ENCODE measurements at places on chromosomes 6 and 20. TPM values are rescaled to one million over a fixed set of nuclear protein-coding genes. Genes with fewer than 3 reads are reported as not detected.

CTSA gene
- 76.8 TPM for polyA plus RNA-seq

ADGRF1 gene
- not detected for polyA plus RNA-seq

CFAP206 gene
- polyA plus RNA-seq: not detected

TRIM31 gene
- not detected for polyA plus RNA-seq

DPPA5 gene
- not detected for polyA plus RNA-seq

DNA sequence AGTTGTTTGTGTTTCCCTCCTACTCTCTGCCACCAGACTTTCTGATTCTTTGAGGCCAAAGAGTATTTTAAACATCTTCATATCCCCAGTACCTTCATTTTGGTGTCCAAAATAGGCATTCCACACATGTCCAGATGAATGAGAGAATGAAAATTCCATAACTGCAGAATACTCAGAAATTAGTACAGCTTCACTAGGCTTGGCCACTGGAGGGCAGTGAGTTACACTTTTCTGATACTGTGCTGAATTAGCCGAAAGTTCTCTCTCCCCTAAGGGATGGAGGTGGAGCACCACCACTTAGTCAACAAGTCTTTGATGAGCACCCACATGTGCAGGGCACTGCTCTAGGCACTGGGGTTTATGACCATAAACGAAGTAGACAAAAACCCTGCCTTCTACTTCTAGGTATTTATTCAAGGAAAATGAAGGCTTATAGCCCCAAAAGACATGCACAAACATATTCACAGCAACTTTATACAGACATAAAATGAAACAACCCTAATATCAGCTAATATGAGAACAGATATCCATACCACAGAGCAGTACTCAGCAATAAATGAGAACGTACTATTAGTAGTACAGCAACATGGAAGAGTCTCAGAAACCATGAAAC, 46.1 kb upstream of the TMEM217 start:
- H3K27me3 ChIP-seq: no peaks in the 10 kb centered on the region
- no peaks in the 10 kb centered on the region for H3K4me1 ChIP-seq
- no peak overlapping the region for H3K27ac ChIP-seq
- H3K36me3 ChIP-seq: peaks cover 35% of the 10 kb centered on the region
- DNase-seq: no peak

DNA sequence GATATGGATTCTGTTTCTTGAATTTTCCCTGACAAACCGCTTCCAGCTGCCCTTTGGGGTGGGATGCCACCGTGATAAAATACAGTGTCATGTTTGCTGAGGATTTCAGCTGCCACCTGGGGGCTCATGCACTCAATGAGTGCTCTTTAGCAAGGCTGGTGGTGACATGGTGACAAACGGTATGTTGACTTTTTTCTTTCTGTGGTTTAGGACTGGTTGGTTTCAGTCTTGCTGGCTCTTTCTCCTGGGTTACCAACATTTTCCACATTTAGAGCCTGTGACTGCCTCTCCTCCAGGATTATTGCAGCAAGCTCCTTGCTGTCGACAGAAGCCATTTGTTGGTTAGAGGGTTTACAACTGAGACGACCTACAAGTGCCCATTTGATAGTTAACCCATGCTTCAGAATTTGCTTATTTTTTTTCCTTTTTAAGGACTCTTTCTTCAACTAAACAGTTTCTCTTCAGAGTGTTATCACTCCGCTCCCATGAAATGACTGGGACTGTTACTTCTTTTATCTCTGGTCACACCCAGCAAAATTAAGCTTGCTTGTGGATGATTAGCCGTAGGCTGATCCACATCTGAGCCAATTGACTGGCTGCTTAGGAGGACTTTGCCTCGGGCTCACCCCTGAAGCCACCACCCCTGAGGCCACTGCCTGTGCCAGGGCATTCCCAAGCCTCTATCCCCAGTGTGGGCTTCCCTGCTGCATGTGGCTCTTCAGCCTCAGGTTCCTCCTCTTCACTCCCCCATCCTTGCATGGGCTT, 48.4 kb upstream of the CDYL start:
- peak; percentile 29 for DNase-seq
- no peaks in the 10 kb centered on the region for H3K36me3 ChIP-seq
- peak overlapping the region; percentile 83 for H3K27ac ChIP-seq
- H3K4me1 ChIP-seq: peaks cover 9% of the 10 kb centered on the region
- no peak overlapping the region for H3K4me3 ChIP-seq

DNA sequence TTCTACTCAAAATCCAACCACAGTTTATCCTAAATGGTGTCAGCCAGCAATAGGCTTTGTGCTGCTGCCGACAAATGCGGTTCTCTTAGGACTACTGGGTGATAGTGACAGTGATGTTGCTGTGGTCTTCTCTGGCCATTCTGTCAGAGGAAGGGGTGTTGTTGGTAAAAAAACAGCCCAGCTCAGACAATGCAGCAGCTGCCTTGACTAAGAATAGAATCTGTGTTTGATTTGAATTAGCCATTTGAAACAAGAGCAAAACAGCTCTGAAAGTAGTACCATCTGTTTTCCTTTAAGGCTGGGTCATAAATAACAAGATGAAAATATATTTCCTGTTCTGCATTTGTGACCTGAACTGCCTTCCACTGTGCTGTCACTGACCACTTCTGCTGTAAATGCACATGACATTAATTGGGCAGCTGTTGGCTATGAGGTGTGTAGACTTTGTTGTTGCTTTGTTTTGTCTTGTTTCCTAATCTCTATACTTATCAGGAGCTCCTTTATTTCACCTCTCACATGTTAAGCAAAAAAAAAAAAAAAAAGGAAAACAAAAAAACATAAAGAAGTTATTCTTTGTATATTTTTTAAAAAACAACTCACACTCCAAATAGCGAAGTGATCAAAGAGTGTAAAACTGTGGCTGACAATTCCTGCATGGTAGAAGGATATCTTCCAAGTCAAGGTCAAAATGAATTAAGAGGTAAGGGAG, 497.8 kb upstream of the ARID1B start:
- DNase-seq: no peak
- no peak overlapping the region for H3K27ac ChIP-seq
- H3K4me1 ChIP-seq: no peaks in the 10 kb centered on the region
- H3K27me3 ChIP-seq: peaks cover 7% of the 10 kb centered on the region

DNA sequence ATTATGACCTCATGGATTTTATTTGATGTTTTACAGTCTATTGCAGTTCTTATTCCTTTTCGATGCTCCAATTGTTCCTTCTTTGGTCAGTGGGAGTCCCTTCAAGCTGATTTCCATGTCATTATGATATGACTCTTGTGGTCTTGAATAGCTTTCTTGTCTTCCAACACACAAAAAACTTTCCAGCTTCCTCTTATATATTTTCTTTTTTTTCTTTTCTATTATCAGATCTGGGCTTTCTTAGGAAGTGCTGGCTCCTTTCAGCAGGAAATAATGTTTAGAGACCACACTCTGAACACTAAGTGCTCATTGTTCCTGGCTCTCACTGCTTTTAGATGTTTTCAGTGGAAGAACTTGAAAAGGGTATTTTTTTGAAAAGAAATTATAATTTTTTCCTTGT, 3.1 kb upstream of the SLC17A1 start:
- H3K4me1 ChIP-seq: no peaks in the 10 kb centered on the region
- H3K27me3 ChIP-seq: peaks cover 2% of the 10 kb centered on the region
- no peak for DNase-seq
- H3K36me3 ChIP-seq: no peaks in the 10 kb centered on the region
- no peak overlapping the region for H3K27ac ChIP-seq

GRCh38 chr20:18662279-18663040, 74.6 kb downstream of the DTD1 start:
- H3K4me1 ChIP-seq: no peaks in the 10 kb centered on the region
- H3K27ac ChIP-seq: no peak overlapping the region
- no peaks in the 10 kb centered on the region for H3K27me3 ChIP-seq
- no peak overlapping the region for H3K4me3 ChIP-seq
- no peak for DNase-seq

- no peaks in the 10 kb centered on the region for H3K27me3 ChIP-seq
- peaks cover 3% of the 10 kb centered on the region for H3K36me3 ChIP-seq
- no peak for DNase-seq
- no peak overlapping the region for H3K27ac ChIP-seq
- no peaks in the 10 kb centered on the region for H3K4me1 ChIP-seq
These were observed 223.7 kb downstream of the DLL1 start for GRCh38 chr6:170067181-170067641.

GRCh38 chr6:138569970-138570724, 70.9 kb upstream of the NHSL1 start:
- H3K27ac ChIP-seq: no peak overlapping the region
- H3K36me3 ChIP-seq: no peaks in the 10 kb centered on the region
- H3K4me3 ChIP-seq: no peak overlapping the region
- H3K27me3 ChIP-seq: peaks cover 2% of the 10 kb centered on the region
- no peak for DNase-seq

GRCh38 chr6:148440877-148441453, 98.3 kb downstream of the SASH1 start:
- no peak overlapping the region for H3K27ac ChIP-seq
- peaks cover 5% of the 10 kb centered on the region for H3K27me3 ChIP-seq
- no peaks in the 10 kb centered on the region for H3K36me3 ChIP-seq
- H3K4me3 ChIP-seq: no peak overlapping the region
- DNase-seq: no peak

DNA sequence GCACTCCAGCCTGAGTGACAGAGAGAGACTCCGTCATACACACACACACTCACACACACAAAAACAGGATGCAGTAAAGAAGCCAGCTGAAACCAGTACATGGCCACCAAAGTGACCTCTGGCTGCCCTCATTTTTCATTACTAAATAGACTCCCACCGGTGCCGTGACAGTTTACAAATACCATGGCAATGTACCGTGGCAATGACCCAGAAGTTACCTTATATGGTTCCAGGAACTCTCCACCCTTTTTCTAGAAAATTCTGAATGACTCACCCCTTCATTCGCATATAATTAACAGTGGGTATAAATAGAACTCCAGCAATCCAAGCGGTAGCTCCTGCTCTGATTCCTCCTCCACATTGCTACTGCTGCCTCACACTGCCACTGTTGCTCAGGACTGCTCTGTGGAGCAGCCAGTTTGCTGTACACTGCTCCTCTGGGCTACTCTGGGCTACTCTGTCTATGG, 57.7 kb downstream of the SNX5 start:
- H3K27me3 ChIP-seq: no peaks in the 10 kb centered on the region
- no peak overlapping the region for H3K27ac ChIP-seq
- no peaks in the 10 kb centered on the region for H3K36me3 ChIP-seq
- no peaks in the 10 kb centered on the region for H3K4me1 ChIP-seq

DNA sequence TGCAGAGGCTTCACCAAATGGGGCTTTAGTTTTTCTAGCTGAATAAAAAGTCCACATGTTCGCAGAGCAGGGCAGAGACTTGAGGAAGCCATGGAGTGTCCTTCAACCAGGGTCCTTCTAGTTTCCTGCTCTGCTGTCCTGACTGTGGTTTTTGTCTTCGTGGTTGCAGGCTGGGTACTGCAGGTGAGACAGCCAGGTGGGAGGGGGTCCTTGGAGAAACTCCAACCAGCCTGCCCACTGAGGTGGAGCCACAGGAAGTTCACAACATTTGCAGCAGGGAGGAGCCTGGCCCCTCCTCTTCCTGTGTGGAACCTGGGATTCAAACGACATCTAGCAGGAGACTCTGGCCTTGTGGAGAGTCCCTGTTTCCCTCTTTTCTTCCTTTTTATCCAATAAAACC, 68.8 kb upstream of the MYLIP start:
- peaks cover 11% of the 10 kb centered on the region for H3K4me1 ChIP-seq
- no peak overlapping the region for H3K27ac ChIP-seq
- peaks cover 4% of the 10 kb centered on the region for H3K36me3 ChIP-seq
- no peak for DNase-seq
- no peak overlapping the region for H3K4me3 ChIP-seq

GRCh38 chr20:50759678-50760077, 28.3 kb downstream of the PARD6B start:
- no peak for DNase-seq
- H3K4me3 ChIP-seq: no peak overlapping the region
- no peaks in the 10 kb centered on the region for H3K36me3 ChIP-seq

- H3K27ac ChIP-seq: no peak overlapping the region
- H3K4me3 ChIP-seq: no peak overlapping the region
- H3K36me3 ChIP-seq: no peaks in the 10 kb centered on the region
- DNase-seq: no peak
- H3K4me1 ChIP-seq: no peaks in the 10 kb centered on the region
These were observed 156.9 kb downstream of the BMP7 start for GRCh38 chr20:57109571-57109953.

DNA sequence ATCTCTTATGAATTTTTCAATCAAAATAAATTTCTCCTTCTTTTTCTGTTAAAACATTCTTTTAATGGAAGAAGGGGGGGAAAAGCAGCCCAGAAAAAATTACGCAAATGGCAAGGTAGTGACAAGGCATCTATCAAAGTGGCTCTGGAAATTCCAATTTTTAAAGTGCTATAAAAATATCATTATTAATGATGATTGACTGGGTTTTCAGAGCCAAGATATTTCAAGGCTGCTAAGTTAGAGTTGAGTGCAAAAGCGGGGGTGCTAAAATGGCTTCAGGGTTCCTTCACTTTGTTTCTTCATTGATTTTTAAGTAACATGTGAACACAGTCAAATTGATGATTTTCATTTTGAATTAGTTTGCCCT, 171.6 kb upstream of the CITED2 start:
- no peaks in the 10 kb centered on the region for H3K27me3 ChIP-seq
- no peak overlapping the region for H3K27ac ChIP-seq
- no peak for DNase-seq

DNA sequence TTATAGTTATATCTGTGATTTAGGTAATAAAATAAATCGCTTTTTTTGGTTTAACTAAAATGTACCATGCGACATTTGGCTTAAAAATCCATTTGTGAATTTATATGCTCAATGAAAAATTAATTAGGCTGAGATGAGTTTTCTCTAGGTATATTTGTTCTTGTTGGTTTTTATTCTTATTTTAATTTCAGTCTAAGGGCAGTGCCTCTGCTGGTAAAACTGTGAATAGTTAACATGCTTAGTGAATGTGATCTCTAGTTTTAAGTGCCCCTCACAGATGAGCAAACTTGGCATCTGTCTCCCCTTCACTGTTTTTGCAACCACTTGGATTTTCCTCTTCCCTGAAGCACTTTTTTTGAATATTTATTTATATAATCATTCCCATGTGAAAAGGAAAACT, 822.7 kb downstream of the GRIK2 start:
- no peak overlapping the region for H3K27ac ChIP-seq
- H3K36me3 ChIP-seq: no peaks in the 10 kb centered on the region
- DNase-seq: no peak
- H3K27me3 ChIP-seq: no peaks in the 10 kb centered on the region
- H3K4me3 ChIP-seq: no peak overlapping the region

- no peaks in the 10 kb centered on the region for H3K27me3 ChIP-seq
- H3K4me1 ChIP-seq: peaks cover 11% of the 10 kb centered on the region
- H3K27ac ChIP-seq: no peak overlapping the region
- H3K36me3 ChIP-seq: peaks cover 4% of the 10 kb centered on the region
- DNase-seq: no peak
These were observed 419.1 kb downstream of the CDC5L start for GRCh38 chr6:44806656-44807055.

GRCh38 chr6:151239603-151240035, at the start of gene AKAP12:
Gene AKAP12, plus strand, starts transcription at chr6:151239967. Its CDS starts 596 bp downstream, at chr6:151240563.
- H3K4me3 ChIP-seq: peak within 1 kb of the TSS; percentile 13
- H3K36me3 ChIP-seq: no peaks in the 10 kb centered on the region
- H3K4me1 ChIP-seq: peaks cover 4% of the 10 kb centered on the region
- H3K27me3 ChIP-seq: peaks cover 6% of the 10 kb centered on the region
- DNase-seq: no peak

- H3K27me3 ChIP-seq: no peaks in the 10 kb centered on the region
- H3K4me3 ChIP-seq: no peak overlapping the region
- no peaks in the 10 kb centered on the region for H3K4me1 ChIP-seq
These were observed 34.2 kb downstream of the KATNA1 start for GRCh38 chr6:149614337-149614736.

- DNase-seq: no peak
- peak overlapping the region; percentile 75 for H3K4me3 ChIP-seq
- peaks cover 58% of the 10 kb centered on the region for H3K4me1 ChIP-seq
- peak overlapping the region; percentile 92 for H3K27ac ChIP-seq
- peaks cover 4% of the 10 kb centered on the region for H3K27me3 ChIP-seq
These were observed 7.2 kb downstream of the E2F3 start for GRCh38 chr6:20408851-20409250.

Measured in immature natural killer cell (primary cell).